ENCODE measurements at places on chromosomes 6 and 20.

DNA sequence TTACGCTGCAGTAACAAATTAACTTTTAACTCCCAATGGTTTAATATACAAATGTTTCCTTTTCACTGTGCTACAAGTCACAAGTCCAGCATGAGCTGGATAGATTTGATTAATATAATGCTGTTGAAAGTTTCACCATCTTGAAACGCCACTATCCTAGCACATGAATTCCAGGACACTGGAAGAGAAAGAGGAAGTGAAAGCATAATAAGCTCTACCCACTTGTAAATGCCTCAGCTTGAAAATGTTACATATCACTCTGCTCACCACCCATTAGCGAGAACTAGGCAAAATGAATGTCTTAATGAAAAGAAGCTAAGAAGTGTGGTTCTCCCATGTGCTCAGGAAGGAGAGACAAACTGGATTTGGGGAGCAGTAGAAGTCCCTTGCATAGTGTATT, 46.9 kb downstream of the PCSK2 start:
- no peak for DNase-seq

DNA sequence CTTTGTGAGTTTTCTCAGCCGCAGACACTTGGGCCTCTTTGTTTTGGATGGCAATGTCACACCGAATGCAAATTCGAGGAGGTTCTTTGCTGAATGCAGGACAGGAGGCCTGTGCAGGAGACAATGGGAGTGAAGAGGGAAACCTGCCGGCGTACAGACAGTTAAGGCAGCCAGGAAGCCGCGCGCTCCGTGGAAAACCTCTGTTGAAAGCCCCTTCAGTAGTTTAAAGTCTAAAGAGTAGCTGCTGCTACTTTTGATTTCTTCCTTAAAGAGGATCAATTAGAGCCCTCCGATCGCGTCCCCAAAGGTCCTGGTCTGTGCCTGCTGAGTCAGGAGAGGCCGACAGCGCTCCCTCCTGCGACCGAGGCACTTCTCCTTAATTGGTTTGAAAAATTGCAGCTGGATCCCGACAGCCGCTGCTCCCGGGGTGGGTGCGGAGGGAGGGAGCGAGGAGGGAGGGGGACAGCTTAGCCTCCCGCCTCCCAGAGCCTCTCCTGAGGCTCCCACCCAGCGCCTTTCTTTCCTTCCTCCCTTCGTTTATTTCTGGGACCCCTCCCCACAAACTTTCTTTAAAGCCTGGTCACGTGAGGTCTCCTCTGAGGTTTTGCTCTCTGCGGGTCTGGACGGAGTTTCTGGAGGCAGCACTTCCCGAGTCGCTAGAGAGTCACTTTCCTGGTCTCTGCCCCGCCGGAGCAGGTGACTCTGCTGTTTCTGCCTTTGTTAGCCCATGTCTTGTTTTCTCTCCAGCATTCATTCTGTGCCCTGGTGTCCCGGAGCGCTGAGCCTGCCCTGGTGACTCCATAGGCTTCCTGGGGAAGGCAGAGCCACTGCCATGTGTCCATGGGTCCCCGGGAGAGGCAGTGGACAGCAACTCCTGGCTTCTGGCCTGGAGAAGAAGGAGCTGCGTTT, 22.3 kb upstream of the RPP40 start:
- DNase-seq, result no peak

- DNase-seq, result no peak
Observed at GRCh38 chr20:5557123-5557522, 193.1 kb upstream of the SHLD1 start.

DNA sequence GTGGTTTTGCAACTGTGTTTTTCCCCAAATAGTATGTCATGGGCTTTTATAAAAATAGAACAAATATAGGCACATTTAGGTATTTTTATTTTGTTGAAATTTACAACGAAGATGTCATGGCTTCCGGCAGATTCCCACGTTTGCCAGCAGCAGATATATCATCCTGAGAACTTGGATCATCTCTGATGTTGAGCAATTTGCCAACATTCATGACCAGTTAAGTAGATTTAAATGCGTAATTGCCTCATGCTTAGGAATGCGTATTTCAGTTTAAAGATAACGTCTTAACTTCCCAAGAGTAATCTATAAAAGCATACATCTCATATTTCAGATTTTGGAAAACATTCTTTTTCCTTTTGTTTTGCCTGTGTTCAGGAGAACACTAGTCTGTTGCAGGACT, 457.8 kb downstream of the QKI start:
- DNase-seq, result no peak

DNA sequence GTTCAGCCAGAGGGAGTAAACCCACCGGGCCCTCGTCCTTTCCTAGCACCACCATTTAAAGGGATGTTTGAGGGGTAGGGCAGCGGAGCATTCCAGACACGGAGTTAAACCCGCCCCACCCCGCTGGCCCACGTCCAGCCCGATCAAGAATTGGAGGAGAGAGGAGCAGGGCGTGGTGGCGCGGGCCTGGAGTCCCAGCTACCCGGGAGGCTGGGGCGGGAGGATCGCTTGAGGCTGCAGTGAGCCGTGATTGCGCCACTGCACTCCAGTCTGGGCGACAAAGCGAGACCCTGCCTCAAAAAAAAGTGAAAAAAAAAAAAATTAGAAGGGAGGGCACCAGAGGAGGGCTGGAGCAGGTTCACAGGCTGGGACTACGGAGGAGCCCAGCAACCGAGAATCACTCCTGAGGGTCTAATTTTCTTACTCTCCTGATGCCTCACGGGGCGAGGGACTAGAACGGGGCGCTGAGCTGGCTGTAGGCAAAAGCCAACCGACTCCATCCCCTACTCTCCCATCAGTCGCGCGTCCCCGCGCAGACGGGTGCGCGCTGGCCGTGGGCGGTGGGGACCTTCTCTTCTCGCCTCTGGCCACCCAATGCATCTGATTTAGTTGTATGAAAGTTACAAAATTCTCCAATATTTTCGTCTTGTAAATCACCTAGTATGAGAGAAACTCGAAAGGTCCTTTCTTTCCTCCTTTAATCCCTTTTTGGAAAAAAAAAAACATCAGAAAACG, 6.1 kb upstream of the HSPA1B start:
- peak; percentile 79 for DNase-seq

DNA sequence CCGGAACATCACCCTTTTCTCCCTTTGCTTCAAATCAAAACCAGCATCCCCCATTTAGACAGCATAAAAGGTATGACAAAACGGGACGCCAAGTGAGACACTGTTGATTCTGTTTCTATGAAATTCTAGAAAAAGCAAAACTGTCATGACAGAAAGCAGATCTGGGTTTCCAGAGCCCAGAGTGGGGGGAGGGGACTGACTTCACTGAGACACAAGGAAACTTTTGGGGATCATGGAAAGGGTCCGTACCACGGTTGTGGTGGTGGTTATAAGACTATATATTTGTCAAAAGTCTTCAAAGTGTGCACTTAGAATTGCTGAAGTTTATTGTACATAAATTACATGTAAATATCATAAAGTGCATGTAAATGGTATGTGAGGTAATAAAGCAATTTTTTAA, 82.6 kb downstream of the SLC22A3 start:
- DNase-seq, result no peak

DNA sequence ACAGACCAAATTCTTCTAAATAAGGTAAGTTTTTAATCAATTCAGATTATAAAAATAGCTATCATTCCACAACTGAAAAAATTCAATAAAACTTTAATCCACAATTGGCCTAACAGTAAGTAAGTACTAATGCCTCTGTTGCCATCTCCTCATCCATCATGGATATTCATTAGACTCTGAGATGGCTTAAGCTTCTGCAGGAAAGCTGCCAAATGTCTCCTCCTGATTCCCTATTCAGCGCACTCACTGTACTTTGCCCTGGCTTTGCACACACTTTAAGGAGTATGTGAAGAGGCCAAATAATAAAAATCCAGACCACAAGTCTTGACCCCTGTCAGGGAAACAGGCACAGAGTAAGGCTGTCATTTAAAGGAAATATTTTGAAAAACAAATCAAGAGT, 23.6 kb downstream of the PGM3 start:
- no peak for DNase-seq

DNA sequence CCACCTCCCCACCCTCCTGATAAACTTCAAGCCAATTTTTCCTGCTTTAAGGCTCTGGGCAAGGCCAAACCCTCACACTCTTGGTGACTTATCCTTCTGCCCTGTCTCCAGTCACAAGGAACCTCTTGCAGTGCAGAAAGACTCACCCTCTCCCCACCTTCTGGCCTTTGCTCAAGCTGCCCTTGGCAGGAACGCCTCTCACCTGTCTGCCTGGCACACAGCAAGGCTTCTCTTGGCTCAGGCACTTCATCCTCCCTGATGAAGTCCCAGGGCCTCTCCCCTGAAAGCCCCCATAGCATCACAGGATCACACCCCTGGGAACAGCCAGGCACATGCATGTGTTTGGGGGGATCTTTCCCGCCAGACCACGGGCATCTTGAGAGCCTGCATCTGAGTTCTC, 68.8 kb upstream of the NNAT start:
- DNase-seq, result no peak

GRCh38 chr6:142413111-142413510, 111.3 kb downstream of the ADGRG6 start:
- DNase-seq, result no peak

DNA sequence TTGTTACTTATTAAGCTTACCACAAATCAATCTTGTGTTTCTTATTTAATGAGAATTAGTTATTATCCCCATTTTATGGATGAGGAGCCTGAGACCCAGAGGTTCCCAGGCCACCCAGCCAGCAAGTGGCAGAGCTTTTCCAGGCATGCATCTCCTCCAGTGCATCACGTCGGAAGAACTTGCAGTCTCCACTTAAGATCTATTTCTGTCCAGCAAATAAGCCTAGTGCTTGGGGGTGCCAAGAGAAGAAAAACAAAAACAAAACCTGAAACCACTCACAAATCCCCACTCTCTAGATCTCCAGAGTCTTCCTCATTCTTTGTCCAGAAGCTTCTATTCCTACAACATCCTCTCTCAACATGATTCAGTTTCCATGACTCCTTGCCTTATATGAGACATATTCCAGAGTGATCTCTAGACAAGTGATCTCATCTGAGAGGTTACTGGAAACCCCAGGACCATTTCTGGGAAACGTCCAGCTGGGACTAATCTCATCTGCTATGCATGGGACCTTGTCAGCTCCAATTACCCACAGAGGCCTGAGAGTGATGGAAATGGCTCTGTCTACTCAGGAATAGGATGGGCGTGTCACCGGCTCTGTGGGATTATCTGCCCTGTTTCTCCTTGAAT, 4.1 kb downstream of the GUCA1B start:
- no peak for DNase-seq

DNA sequence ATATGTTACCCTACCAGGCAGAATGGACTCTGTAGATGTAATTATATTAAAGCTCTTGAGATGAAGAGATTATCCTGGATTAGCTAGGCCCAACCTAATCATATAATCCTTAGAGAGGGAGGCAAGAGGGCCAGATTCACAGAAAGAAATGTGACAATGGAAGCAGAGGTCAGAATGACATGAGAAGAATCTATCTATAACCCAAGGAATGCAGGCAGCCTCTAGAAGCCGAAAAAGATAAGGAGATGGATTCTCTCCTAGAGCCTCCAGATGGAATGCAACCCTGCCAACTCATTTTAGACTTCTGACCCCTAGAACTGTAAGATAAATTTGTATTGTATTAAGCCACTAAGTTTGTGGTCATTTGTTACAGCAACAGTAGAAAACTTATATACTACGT, 12.3 kb downstream of the PXT1 start:
- DNase-seq, result no peak

GRCh38 chr6:137677709-137678108, 183.5 kb upstream of the OLIG3 start:
- no peak for DNase-seq

GRCh38 chr6:13544454-13545186, 29.8 kb upstream of the SIRT5 start:
- no peak for DNase-seq

DNA sequence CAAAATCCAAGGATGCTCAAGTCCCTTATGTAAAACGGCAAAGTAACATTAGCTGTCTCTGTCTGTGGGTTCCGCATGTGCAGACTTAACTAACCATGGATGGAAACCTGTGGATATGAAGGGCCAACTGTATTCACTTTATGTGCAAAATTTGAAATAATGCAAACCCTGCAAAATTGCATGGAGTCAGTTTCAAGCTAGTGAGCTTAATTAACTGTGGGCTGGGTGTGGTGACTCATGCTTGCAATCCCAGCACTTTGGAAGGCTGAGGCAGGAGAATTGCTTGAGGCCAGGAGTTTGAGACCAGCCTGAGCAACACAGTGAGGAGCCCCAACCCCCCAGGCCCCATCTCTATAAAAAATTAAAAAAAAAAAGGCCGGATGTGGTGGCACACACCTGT, 81.4 kb downstream of the ANKS1A start:
- DNase-seq, result no peak

GRCh38 chr6:130982941-130983456, 80.0 kb downstream of the EPB41L2 start:
- DNase-seq, result no peak

DNA sequence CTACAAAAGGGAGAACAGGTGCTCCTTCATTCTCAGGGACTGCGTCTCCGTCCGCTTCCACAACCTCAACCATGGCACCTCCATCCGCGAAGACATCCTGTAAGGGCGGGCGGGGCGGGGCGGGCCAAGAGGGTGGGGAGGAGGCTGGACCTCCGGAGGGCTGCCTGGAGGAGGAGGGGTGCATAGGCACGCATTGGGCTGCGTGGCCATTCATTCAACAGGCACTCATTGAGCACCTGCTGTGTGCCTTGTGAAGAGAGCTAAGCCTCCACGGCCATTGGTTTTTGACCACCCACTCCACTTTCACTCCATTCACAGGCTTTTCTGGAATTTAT, 435 bp downstream of the ZSWIM3 start:
- no peak for DNase-seq

- DNase-seq, result no peak
Observed at GRCh38 chr20:34282041-34282440, 21.1 kb downstream of the AHCY start.

DNA sequence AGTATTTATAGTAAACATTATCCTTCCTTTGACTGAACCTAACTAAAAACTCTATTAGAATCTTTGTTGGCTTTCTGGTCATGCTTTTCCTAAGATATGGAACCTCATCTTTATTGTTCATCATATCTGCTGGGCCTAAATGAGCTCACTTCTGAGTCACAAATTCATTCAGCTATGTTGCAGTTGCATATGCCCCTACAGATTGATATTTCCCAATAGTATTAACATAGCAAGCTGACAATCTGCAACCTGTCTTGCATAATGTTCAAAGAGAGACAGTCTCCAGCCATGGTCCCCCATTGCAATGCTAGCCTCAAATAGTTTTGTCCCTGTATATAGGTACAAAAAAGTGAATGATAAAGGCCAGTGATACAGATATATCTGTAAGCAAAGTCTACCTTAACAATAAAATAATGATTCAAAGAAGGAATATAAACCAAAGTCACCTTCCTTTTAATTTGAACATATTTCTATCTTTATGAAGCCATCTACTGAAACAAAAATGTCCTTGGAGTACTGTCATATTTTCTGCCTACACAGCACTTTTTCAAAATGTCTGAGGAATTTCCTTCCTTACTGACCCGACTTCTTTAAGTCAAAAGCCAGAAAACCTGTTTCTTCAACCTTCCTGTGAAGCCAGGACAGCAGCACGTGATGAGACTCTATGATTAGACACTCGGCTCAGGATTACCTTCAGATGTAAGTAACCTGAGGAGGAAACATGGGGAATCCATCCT, 140.7 kb downstream of the UBE3D start:
- DNase-seq, result no peak

Measured in C1 segment of cervical spinal cord (tissue), 14 donors.